Karpas-422 (cell line): ENCODE measurements at places on chromosomes 13 and 19. TPM values are rescaled to one million over a fixed set of nuclear protein-coding genes. Genes with fewer than 3 reads are reported as not detected.

The LRRC63 gene
- not detected in 2 replicates for total RNA-seq

The ZNF93 gene
- total RNA-seq = 14.3 and 31.4 TPM in 2 replicates

The CLEC17A gene
- total RNA-seq = 7.4 and 17.6 TPM in 2 replicates

The MCEMP1 gene
- total RNA-seq = not detected in 2 replicates

The CTXN1 gene
- 0.18 TPM in 1 of 2 replicates, not detected in the other for total RNA-seq

The SLITRK5 gene
- not detected in 2 replicates for total RNA-seq

The PNPLA6 gene
- 65.8 and 121 TPM in 2 replicates for total RNA-seq

The SIGLEC12 gene
- total RNA-seq = not detected in 2 replicates

The PRODH2 gene
- not detected in 2 replicates for total RNA-seq
